ENCODE measurements at places on chromosomes 11 and 22. TPM values are rescaled to one million over a fixed set of nuclear protein-coding genes. Genes with fewer than 3 reads are reported as not detected.

SPCS2 gene
- 47.3 TPM for total RNA-seq

SLC15A3 gene
- total RNA-seq = 18.4 TPM

SIPA1 gene
- total RNA-seq = 72.3 TPM

GAB4 gene
- not detected for total RNA-seq

PHETA2 gene
- total RNA-seq = 17.0 TPM

CARD16 gene
- 25.9 TPM for total RNA-seq

KDM4D gene
- 1.9 TPM for total RNA-seq

NELL1 gene
- not detected for total RNA-seq

KCNK4 gene
- under 0.01 TPM for total RNA-seq

TRIM44 gene
- 78.6 TPM for total RNA-seq

SCGB2A2 gene
- total RNA-seq = not detected

RANBP1 gene
- total RNA-seq = 247 TPM
